ENCODE measurements at places on chromosomes 5 and 9.

DNA sequence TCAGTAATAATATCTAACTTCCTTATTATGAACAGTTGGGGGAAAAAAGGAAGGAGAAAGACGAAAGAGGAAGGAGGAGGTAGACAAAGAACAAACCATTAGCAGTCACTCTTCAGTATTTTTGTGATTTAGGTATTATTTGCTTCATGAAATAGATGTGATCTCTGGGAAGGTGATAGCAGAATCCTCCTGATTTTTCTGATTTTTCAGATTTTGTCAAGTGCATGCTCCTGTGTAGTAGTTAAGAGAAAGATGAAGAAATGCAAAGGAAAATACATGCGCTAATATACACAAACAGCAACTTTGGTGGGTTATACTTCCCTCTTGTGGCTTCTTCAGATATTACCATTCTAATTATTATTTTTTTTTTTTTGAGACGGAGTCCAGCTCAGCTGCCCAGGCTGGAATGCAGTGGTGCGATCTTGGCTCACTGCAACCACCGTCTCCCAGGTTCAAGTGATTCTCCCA lies 31.6 kb downstream of the LMNB1 start:
- peak; percentile 54 for DNase-seq

GRCh38 chr9:125604196-125604595 lies 102.8 kb downstream of the MAPKAP1 start:
- no peak for DNase-seq

GRCh38 chr9:120538339-120538738 lies 41.6 kb downstream of the CDK5RAP2 start:
- no peak for DNase-seq

GRCh38 chr5:170755679-170756456 lies 27.7 kb upstream of the GABRP start:
- DNase-seq = no peak

- peak; percentile 90 for DNase-seq
Observed at GRCh38 chr5:138352722-138353559, 456 bp downstream of the KDM3B start.
